Posterior cingulate gyrus (tissue), 11 donors: ENCODE measurements at places on chromosomes 2 and 18.

DNA sequence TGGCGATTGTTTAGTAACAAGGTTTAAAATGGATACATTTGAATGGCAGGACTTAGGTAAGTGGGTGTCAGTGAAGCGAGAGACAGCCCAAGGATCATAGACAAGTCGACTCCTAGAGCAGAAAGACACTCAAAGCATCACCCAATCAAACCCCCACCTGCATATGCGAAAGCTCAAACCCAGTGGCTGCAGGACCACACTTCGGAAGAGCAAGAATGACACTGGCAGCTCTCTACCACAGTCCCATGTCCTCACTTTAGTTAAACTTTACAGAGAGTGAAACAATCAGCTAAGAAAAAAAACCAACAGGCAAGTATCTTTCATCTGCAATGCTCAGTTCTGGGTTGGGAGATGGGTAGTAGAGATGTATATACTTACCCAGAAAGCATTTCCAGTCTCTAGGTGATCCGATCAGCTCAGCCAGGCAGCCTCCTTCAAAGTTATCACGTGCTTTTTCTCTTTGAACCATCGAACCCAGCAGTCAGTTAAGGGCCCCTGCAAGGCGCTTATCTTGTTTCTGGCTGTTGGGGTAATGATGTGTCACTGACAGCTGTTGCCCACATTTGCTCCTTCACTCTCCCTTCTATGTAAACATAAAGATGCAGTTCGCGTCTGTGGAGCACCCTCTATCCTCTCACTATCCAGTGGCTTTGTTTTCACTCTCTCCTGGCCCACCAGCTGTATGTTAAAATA is 357.5 kb upstream of the ID2 start:
- no peak for DNase-seq

GRCh38 chr2:188808947-188809355 is 165.2 kb upstream of the COL3A1 start:
- no peak for DNase-seq

DNA sequence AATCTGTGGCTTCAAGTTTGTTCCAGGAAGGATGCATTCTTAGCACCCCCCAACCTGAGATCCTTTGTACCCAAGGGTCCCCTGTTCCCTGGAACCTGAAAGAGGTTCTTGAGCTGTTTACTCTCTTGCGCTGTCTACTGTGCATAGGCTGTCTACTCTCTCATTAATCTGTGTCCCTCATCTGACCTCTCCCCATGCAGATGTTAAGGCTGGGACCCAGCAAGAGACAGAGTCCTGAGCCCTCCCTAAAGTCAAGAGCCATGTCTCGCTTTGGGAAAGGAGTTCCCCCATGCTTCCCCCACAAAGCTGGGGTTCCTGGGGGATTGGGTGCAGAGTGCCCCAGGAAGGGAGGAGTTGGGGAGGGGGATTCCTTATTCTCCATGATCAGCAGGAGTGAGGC is 312.9 kb downstream of the CYP26B1 start:
- no peak for DNase-seq

DNA sequence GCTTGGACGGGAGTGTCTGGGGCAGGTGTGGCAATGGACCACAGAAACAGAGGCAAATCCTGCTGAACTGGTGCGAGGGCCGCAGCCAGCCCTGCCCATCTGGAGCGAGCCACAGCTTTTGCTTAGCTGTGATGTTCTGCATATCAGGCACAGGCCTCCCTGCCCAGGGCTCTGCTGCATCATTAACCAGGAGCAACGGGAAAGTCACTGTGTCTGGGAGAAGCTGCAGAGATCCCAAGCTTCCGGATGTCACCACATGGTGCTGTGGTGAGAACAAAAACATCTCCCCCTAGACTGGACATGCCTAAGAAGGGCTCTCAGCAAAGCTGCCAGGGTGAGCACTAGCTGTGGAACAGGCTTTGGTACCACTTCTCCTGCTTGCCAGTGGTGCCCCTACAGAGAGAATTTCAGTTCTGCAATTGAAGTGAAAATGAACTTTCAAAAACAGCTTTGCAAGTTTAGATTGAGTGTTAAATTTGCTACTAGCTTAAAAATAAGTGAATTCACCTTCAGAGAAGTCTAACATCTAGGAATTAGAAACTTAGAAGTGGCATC is 172.9 kb upstream of the MYT1L start:
- no peak for DNase-seq

DNA sequence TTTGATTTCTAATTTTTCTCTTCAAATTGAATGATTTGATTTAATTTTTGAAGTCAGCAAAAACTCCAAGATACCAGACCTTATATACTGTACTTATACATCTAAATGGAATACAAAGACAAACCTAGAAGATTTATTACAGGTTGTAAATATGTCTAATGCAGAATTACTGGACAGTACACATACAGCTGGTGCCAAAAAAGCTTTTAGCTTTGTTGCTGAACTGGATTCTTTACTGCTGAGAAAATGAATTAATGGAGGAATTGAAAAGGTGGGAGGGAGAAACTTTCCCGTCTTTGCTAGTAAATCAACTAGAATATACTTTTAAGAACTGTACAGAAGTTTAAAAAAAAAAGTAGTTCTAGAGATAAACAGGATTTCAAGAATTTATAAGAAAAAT is 17.5 kb downstream of the C1D start:
- DNase-seq: no peak

DNA sequence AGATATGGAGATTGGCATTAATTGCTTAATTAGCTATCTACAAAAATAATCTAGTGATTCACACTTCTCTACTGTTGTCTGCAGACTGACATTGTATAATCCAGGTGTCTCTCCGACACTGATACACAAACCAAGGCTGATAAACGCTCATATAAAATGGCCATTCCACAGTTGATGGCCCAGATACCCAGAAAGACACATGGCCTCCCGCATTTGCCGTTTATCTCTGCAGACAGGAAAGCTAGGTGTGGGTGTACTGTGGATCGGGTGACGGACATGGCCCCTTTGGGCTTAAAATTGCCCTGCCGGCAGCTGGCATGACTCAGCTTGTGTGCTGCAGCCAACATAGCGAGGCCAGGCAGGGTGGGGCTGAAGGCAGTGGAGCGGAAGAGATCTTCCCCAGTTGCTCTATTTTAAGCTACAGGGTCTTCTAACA is 18.5 kb downstream of the PMAIP1 start:
- no peak for DNase-seq

DNA sequence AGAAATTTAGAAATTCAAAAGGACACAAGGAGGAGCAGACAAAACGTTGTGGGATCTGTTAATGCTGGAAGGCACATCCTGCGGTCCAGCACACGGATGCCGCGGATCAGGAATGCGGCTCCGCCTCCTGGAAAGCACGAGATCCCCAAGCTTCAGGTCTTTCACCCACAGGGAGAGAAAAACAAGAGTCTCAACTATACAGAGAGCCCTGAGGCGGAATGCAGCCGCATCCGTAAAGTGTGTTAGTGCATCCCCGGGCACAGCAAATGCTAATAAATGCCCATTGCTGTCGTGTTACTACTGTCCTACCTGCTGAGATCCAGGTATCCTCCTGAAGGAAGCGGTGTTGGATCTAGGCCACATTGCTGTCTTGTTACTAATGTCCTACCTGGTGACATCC is 303.9 kb downstream of the EIPR1 start:
- DNase-seq: no peak

GRCh38 chr2:206962966-206963365 is 23.6 kb downstream of the CPO start:
- DNase-seq: no peak

DNA sequence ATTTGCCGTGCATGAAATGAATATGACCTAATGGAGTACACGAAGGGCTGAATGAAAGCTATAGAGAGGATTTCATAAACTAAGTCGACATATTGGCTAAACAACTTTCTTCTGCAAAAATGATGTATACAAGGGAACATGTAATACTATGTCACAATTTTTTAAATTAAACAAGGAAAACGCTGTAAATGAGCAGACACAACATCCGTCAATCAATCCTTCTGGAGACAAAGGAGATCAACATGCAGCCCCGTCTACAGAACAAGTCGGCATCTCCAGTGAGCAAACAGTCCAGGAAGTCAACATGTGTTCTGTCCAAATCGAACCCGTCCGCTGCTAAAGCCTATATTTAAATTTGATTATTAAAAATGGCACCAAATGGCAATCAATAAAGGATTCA is 180.8 kb downstream of the TCF4 start:
- no peak for DNase-seq

- DNase-seq: no peak
Observed at GRCh38 chr18:57466745-57467409, 31.7 kb downstream of the ONECUT2 start.

- DNase-seq: no peak
Observed at GRCh38 chr2:221203125-221203524, 369.0 kb downstream of the EPHA4 start.

DNA sequence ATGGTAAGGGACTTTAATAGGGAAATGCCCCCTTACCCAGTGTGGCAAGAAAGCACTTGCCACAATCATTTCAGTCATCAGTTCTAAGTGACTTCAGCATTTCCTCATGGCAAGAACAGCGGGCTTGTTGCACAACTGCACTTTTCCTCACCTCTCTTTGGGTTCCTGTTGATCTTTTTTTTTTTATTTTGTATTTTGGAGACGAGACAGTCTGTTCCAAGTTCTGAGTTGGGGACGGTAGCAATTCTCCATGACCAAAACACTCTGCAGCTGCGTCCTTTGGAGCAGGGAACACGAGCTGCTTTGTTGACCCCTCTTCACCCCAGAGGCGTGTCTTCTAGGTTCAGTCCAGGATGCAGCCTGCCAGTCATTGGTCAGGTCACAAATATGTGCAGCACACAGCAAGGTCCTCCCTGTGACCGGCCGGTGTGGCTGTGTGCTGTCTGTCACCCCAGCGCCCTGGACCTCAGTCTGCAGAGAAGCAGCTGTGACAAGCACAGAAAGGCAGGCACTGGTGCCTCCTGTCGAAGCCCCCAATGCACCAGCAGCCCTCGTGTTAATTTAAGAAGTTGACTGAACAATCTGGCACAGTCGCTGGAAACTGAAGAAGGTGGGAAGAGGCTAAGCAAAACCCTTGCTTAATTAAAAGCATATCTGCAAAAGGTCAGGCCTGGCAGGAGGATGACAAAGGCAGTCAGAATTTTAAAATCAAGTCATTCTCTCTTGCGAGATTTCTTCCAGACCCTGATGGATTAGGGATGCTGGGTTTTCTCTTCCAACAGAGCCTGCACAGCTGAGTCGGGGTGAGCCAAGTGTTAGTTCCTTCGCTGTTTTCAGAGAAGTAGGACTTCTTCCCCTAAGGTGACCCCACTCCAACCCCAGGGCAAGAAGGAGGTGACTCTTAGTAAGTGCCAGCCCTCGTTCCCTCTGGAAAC is 96.7 kb upstream of the COPS8 start:
- no peak for DNase-seq

DNA sequence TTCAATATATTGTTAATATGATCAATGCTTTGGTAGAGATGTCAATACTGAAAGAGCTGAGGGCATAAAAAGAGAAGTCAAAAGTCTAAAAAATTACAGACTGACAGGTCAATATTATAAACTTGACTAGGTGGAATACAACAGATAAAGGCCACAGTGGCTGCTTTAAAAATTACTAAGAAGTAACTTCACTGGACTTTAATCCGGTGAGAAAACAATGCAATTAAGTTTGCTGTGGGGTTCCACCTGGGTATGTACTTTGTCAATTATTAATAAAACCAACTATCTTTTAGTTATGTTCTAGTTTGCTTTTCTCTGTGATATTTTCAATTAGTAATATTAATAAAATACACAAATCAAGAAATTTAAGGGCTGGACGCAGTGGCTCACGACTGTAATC is 44.7 kb downstream of the RAPH1 start:
- no peak for DNase-seq

DNA sequence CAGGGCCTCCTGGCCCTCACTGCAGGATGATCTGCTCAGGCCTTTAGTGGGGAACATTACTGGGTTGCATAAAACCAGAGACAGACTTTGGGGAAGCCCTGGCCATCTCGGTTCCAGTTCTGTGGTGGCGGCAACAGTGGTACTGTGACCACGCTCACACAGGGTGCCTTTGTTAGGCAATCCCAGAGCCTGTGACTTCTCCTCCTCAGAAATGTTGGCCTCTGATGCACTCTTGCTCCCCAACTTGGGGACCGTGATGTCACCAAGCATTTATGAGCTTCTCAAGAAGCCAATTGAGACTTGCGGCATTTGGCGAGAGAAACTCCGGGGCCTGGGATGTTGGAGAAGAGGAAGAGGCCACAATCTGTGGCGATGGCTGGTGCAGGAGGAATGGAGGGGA is 80.9 kb upstream of the PKDCC start:
- DNase-seq: peak; percentile 48

DNA sequence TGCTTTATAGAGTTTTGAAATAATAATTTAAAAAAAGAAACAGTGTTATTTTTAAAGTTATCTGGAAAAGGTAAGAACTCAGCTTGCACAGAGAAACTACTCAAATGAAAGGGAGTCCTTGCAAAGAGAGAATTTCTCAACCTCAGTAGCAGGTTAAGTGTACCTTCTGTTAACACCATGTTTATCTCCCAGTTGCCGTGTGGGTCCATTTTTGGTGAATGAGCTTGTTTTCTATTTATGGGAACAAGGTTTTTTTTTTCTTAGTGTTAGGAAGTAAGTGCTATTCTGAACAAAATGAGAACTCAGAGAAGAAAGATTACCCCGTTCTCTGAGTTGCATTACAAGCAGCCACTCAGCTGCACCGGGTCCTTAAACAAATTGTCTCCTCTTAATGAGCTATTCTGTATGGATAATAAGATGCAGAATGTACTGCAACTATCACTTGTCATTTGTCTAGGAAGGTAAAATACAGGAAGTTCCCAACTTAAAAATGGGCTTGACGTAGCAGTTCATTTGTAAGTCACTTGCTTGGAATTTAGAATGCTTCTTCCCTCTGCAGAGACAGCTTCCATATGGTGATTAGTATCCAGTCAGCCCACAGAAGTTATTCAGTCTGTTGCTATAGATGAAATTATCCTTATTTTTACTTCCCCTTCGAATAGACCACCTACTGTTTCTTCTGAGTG is 74.9 kb downstream of the LTBP1 start:
- DNase-seq: no peak

DNA sequence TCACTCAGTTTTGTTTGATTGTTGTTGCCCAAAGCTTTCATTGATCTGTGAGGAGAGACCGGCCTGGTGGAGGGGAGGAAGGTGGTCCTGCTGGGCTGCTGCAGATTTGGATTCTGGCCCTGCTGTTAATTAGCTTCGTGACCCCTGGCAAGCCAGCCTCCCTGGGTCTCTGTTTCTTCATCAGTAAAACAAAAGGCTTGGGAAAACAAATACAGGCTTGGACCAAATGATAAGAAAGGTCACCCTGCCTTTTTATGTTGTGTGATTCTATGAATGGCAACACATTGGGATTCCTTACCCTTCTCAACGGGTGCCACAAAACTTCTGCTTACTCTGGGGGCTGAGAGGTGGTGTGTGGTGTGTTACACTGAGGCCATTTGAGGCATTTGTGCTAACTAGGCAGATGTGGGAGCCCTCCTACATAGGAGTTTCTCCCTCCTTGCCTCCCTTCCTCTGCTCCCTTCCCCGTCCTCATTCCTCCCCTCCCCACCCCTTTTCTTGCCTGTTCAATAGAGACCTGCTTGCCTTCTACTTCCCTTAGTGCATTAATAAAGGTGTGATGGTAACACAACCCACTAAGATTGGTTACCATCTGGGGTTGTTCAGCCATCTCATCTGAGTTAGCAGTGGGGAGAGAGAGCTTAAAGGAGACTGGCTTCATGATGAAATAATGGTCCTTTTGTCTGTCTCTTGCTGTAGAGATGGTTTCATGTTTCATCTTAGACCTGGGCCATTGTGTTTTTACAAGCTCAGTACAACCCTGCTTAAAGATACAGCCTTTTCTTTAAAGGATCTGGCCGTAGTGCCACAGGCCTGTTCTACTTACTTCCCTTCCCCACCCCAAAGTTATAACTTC is 96.2 kb downstream of the TANC1 start:
- no peak for DNase-seq
